NCI-H82 (cell line): ENCODE measurements at places on chromosomes 4 and X.
A peak's percentile ranks its signal among the peaks of the same experiment; 100 is the strongest.

- DNase-seq, result no peak
Observed at GRCh38 chr4:3823496-3824341, 57.5 kb downstream of the ADRA2C start.

DNA sequence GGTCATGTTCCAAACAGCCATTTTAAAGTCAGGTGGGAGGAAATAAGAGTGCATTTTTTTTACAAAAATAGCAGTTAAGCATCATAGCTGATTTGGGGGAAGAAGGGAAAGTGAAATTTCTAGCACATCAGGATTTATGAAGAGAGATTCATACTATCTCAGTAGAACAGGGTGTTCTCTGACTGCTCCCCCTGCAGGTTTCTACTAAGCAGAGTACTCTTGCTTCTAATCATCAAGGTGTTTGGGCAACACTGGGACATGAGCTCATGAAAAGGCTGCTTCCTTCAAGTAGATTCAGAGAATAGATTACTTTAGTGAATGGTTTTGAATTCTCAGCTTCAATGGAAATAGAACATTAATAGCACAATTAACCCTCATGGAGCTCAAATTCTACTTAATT is 591.4 kb upstream of the PCDH10 start:
- peak; percentile 21 for DNase-seq

DNA sequence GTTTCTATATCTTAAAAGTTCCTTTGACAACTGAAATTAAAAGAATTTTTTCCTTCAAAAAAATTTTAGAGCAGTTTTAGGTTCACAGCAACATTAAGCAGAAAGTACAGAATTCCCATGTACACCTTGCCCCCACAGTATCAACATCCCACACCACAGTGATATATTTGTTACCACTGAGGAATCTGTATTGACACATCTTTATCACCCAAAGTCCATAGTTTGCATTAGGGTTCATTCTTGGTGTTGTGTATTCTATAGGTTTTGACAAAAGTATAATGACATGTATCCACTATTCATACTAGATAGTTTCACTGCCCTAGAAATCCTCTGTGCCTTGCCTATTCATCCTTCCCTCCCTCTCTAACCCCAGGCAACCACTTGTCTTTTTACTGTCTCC is 43.7 kb downstream of the FNIP2 start:
- DNase-seq, result no peak

- no peak for DNase-seq
Observed at GRCh38 chrX:113539599-113540356, 699.1 kb upstream of the AMOT start.

- DNase-seq, result peak; percentile 66
Observed at GRCh38 chr4:17702641-17703040, 78.8 kb downstream of the FAM184B start.

DNA sequence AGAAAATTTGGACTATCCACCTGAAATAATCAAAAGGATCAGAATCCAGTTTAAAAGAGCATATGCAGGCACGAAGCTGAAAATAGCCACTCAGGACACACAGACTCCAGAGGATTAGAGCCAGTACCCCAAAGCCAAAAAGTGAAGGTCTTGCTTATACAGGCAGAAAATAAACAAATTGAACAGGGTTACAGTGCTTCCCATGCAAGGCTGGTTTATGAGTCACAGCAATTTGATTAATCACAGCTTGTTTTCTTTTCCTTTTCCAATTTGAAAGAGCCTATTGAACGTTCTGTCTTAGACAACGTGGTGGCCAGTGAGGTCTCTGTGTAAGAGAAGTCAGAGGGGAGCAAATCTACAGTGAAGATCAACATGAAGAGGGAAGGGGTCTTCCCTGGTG is 10.2 kb downstream of the HGFAC start:
- no peak for DNase-seq

DNA sequence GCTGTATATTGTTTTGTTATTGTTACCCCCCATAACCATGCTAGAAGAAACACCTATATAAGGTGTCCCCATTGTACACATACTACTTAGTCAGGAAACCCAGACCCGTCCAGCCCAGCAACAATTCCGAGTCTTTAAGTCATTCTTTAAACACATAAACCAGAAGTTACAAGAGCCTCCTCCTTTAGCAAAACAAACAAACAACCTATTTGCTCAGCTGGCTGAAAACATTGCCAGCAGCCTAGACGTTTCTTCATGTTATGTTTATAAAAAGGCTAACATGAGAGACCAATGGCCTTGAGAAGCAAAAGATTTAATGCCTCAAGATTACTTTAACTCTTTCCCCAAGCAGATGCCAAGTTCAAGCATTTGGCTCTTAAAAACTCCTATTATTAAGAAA is 1.4 kb downstream of the ACOX3 start:
- no peak for DNase-seq

DNA sequence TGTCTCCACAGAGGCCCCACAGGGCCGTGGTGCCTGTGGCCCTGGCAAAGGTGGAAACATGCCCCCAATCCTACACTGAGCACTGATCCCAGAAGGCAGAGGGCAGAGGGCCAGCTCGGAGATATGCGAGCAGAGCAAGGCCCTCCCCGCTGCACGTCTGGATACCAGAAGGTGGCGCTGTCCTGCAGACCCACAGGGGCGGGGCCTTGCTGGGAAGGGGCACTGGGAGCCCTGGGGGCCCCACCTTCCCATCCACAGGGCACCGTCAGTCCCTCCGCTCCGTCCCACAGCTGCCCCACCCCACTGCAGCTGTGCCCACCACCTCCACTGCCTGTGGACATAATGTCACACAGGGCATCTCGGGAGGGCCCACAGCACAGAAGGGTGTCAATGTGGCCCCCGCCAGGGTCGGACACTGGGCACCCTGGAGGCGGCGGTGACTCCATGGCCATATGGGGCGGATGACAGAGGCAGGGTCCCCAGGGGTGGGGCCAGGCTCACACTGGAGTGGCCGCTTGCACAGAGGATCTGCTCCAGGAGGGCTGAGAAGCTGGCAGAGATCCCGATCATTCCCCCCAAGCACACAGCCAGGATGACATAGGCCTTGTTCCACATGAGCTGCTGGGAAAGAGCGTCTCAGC is 4.8 kb downstream of the SLC49A3 start:
- peak; percentile 81 for DNase-seq

DNA sequence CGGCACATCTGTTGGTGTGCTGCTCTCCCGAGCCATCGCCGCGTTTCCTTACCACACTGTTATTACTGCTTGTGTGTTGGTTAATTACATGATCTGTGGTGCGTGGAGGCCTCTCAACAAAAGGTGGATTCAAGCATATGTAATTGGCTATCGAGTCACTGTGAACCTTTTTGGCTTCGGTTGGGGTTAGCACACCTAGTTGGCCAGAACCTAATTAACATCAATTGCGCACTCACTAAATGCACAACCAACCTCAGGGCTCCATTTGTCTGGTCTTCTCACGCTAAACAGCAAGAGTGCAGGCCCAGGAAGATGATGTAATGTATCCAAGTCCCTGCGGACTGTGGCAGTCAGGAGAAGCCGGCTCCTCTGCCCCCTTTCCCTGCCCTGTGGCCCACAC is 17.4 kb downstream of the ENPP6 start:
- DNase-seq, result no peak

DNA sequence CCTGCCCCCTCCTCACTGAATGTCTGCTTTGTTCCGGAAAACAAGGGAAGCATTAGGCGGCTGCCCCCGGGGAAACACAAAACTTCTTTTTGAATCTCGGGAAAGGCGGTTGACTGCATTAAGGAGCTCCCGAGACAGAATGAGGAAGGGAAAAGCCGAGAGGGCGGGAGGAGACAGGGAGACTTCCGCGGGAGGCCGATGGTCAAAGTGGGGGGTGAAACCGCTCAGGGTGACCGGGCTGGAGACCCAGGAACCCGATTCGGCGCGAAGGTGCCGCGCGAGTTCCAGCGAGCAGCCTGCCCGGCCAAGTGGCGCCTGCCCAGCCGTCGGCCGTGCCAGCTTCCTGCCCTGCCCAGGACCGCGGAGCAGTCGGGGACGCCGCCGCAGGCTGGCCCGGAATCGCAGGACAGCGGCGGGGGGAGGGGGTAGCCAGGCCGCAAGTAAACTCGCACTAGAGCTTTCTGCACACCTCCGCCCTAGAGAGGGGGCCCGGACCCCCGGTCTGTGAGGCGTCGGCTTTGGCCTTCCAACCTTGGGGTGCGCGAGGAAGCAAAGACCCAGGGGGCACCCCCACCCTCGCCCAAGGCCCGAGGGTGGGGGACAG is 55.1 kb upstream of the BCOR start:
- DNase-seq, result no peak

GRCh38 chrX:42123369-42123768 is 200.0 kb upstream of the CASK start:
- DNase-seq, result no peak

DNA sequence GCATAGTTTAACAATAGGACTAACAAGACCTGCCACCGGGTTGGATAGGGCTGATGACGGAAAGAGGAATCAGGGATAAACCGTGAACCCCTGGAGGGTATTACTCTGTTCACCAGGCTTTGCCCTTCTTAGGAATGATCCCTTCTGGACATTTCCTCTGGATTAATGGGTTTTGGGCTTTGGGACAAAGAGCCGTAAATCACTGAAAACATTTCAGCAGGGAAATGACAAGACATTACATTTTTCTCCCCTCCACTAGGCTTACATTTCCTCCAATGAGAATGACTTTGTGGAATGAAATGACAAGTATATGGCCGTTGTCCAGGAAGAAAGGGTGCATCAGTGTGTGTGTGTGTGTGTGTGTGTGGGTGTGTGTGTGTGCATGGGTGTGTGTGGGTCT is 25.9 kb upstream of the RBPJ start:
- DNase-seq, result no peak

DNA sequence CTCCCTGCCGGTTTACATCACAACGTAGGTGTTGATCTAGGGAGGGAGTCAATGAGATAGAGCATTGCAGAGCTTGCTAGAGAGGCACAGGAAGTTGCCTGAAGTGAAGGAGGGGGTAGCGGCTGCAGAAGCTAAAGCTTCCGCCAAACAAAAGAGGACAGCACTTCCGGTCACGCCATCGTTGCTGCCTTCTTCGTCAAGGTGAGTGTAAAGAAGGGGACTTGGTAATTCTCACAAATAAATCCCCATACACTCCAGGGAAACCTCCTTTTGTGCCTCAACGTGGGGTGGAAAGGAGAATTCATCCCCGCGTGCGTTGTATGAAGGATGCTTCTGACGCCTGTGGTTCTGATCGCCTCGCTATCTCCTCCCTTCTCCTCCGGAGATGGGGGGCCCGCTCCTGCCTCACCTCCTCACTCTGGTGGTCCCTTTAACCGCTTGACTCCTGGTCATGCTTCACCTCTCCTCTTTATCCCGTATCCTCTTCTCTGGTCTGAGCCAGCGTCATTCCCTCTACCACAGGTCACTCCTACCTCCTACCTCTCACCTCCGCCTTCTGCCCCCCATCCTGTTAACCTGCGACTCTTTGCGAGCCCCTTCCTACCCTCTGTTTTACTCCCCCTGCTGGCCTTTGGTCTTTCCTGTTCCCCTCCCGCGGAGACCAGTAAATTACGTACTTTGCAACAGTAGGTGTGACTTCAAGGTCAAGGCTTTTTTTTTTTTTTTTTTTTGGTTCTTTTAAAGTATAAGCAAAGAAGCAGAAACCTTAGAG is 59.9 kb downstream of the GSPT2 start:
- peak; percentile 72 for DNase-seq

- DNase-seq, result peak; percentile 77
Observed at GRCh38 chrX:12771445-12772069, 19.7 kb upstream of the PRPS2 start.

DNA sequence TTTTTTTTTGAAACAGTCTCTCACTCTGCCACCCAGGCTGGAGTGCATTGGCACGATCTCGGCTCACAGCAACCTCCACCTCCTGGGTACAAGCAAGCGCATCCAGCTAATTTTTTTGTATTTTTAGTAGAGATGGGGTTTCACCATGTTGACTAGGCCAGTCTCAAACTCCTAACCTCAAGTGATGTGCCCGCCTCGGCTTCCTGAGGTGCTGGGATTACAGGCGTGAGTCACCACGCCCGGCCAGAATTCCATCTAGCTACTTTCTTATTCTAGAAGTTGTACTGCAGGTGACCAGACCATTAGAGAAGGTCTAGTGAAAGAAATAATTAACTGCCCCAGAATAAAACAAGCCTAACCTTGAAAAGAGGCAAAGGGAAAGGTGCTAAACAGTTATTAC is 2.3 kb downstream of the LRBA start:
- DNase-seq, result peak; percentile 13

DNA sequence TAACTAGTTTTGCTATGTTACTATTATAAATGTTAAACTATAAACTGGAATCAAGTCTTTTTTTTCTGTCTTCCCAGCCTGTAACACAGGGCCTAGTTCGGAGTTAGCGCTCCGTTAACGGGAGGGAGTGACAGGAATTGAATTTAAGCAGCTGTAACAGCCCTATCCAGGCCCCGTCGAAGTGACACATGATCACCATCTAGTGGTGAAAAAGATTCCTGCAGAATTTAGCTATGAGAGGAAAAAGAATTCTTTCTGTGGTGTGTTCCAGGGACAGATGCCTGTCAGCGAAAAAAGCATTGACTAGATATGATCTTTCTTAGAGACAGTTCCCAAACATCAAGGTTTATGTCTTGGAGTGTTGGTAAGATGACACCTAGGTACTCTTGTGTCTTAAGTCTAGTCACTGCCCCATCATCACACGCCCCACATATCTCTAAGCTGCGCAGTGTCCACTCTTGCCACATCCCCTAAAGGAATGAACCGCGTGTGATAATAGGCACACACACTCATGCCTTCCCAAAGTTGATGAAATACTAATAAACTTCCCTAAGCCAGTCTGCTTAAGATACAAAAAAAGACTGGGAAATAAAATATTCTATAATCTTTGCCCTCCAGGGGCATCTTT is 2.1 kb downstream of the GAB3 start:
- DNase-seq, result peak; percentile 79

DNA sequence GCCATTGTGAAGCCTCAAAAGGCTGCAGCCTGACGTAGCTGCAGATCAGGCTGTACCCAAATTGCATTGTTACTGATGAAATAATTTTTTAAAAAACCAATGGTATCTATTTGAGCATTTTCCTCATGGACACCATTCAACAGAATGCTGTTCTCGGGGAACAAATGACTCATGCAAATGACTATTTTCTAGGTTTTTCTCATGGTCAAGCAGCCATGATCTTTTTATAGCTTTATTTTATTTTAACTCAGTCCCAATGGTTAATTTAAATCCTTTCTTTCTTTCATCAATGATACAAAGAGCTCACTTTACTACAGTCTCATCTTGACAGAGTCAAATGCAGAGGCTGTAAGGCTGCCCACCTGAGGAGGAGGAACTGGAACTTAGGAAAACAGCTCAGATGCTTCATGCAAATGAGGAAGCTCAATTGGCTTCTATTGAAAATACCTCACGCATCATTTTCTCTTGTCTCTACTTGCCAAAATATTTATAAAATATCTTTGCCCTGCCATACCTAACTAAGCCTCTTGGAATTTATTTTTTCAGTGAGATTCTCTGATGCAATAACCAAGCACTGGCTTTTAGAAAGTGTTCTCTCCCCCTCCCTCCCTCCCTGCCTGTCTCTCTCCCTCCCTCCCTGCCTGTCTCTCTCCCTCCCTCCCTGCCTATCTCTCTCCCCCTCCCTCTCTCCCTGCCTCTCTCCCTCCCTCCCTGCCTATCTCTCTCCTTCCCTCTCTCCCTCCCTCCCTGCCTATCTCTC is 81.0 kb downstream of the SORBS2 start:
- no peak for DNase-seq
